ENCODE measurements at places on chromosomes 4 and X. TPM values are rescaled to one million over a fixed set of nuclear protein-coding genes. Genes with fewer than 3 reads are reported as not detected.
A peak's percentile ranks its signal among the peaks of the same experiment; 100 is the strongest.

The RBMXL3 gene
- not detected for total RNA-seq

The MYL5 gene
- total RNA-seq: 17.1 TPM

The SLC10A4 gene
- total RNA-seq: 1.7 TPM

GRCh38 chrX:150146271-150146896, 208.1 kb upstream of the EOLA2 start:
- H3K4me1 ChIP-seq: no peaks in the 10 kb centered on the region
- no peak for DNase-seq
- H3K27me3 ChIP-seq: no peaks in the 10 kb centered on the region
- H3K27ac ChIP-seq: no peak overlapping the region

DNA sequence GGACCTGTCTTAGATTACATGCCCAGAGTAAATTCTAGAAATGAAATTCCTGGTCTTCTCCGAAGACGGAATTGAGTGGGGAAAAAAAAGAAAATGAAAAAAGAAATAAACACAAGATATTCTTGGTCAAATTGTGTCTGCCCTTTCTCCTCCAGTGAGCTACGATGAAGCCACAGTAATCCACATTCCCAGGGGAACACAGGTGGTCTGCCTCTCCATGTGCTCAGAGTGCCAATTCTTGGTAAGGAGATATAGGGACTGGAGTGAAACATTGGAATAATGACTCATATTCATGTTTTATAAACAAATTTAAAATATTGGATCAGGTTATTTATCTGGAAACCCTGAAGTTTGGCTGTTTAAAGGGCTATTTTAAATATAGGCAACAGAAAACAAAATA, 54.2 kb upstream of the MGST2 start:
- no peak overlapping the region for H3K4me3 ChIP-seq
- H3K27me3 ChIP-seq: no peaks in the 10 kb centered on the region
- no peaks in the 10 kb centered on the region for H3K36me3 ChIP-seq

DNA sequence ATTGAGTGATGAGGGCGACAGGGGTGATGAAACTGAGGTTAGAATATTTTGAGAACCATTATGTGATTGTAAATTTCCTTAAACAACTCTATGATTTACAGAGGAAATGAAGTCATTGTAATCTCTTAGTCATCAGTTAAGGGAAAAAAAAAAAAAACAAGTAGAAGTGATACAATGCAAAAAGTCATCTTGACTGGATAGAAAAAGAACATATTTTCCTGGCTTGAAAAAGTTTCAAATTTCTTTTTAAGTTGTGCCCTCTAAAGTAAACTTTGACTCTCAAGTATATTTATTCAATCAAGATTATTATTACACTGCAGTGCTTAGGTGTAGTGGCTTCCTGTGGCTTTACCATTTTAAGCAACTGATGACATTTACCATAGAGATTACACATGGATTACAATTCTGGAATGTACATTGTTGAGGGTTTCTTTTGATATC, 40.6 kb downstream of the GABRB1 start:
- H3K27ac ChIP-seq: no peak overlapping the region
- H3K4me3 ChIP-seq: no peak overlapping the region
- no peaks in the 10 kb centered on the region for H3K4me1 ChIP-seq
- no peak for DNase-seq

DNA sequence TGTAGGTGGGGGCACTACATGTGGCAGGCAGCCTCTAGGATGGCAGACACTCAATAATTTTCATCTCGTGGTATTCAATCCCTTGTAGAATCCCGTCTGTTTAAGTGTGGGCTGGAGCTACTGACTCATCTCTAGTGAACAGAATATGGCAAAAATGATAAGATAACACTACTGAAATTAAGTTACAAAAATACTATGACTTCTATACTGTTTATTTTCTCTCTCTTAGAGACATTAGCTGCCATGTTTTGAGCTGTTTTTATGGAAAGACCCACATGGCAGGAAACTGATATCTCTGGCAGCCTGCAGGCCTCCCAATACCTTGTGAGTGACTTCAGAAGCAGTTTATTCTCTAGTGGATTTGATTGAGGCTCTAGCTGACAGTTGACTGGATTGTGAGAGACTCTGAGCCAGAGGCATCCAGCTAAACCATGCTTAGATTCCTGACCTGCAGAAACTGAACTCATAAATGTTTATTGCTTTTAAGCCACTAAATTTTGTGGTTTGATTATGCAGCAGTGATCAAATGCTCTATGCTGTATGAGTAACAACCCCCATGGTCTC, 298.8 kb upstream of the CTSO start:
- no peaks in the 10 kb centered on the region for H3K4me1 ChIP-seq
- no peak for DNase-seq
- H3K36me3 ChIP-seq: no peaks in the 10 kb centered on the region
- H3K27me3 ChIP-seq: no peaks in the 10 kb centered on the region

DNA sequence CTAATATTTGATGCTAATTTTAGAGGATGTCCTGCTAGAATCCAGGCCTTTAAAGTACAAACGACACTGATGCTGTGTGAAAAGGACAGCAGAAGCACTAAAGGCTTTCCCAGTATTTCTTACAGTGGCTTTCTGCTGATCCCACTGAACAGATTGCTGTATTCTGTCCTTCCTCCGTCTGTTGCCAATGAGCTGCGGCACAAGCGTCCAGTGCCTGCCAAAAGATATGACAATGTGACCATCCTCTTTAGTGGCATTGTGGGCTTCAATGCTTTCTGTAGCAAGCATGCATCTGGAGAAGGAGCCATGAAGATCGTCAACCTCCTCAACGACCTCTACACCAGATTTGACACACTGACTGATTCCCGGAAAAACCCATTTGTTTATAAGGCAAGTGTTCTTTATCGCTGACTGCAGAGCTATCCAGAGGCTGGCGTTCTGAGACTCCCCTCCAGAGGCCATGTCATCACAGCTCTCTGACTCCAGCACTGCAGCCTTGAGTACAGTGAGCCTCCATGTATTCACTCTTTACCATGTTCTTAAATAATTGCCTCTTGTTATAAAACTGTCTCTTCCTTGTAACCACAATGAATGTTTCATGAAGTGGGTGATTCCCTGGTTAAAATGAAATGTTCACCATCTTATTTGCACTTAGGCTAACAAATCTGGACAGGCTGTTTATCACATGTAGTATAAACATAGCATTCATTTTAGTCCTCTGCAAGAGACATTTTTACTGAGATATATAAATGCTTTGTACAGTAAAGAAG, 43.6 kb downstream of the GUCY1B1 start:
- H3K27me3 ChIP-seq: no peaks in the 10 kb centered on the region
- H3K4me3 ChIP-seq: no peak overlapping the region

DNA sequence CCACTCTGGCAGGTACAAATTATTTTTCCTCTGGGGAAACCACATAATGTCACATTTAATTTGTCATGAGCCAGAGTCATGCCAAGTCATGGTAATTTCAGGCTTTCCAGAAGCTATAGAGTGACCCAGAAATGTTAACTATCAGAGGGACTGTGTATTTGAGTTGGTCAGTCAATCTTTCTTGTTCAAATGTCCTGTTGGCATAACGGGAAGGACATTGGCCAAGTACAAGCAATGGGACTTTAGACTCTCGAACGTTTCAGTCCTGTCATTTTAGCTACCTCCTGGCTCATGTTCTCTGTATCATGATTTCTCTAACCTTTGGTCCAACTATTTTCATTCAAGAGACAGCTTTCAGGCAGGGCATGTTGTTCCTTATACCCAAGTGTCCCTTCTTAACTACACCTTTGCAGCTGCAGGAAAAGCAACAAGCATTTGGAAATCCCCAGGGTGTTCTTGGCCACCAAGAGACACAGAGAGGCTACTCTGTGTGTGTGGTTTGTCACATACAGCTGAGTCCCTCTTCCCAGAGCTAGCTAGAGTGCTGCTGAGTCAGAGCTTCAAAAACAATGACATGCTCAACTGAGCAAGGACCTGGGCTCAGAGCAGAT, 142.6 kb downstream of the EGF start:
- no peak overlapping the region for H3K27ac ChIP-seq
- DNase-seq: no peak
- H3K27me3 ChIP-seq: no peaks in the 10 kb centered on the region
- no peaks in the 10 kb centered on the region for H3K4me1 ChIP-seq

GRCh38 chr4:96736352-96736889, 896.5 kb downstream of the PDHA2 start:
- DNase-seq: no peak
- H3K4me1 ChIP-seq: peaks cover 13% of the 10 kb centered on the region
- H3K36me3 ChIP-seq: no peaks in the 10 kb centered on the region
- H3K27me3 ChIP-seq: no peaks in the 10 kb centered on the region
- H3K27ac ChIP-seq: peak overlapping the region; percentile 51

Data from Caco-2 (cell line).